ENCODE measurements at places on chromosomes 7 and 10. TPM values are rescaled to one million over a fixed set of nuclear protein-coding genes. Genes with fewer than 3 reads are reported as not detected.

- DNase-seq: peak; percentile 52
Observed at GRCh38 chr7:130988443-130988842, 254.4 kb upstream of the KLF14 start.

DNA sequence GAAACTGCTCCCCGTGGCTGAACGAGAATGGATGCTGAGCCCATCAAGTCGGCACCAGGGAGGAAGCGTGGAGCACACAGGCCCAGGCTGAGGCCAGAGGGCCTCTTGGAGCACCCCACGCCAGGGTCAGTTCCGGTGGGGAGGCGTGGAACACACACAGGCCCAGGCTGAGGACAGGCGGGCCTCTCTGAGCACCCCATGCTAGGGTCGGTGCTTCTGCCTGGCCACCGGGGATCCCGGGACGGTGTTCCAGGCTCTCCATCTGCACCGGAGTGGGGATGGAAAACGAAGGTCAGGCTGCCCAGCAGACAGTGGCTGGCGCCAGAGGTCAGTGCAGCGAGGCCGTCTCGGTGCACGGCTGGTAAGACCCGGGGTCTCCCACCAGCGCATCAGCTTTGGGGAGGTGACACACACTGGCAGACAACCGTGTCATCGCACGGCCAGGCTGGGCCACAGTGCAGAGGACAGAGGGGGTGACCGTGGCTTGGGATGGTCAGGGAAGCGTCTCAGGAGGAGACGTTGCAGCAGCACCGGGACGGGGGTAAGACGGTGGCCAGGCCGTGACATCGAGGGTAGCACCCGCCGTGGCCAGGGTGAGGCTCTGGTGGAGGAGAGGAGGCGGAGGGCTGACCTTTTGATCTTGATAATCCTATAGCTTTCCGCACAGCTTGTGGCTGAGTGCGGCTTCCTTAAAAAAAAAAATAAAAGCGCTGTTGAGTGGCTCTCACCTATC is 203.9 kb downstream of the ELFN1 start:
- DNase-seq: no peak

GRCh38 chr10:110490640-110491039 is 7.1 kb upstream of the DUSP5 start:
- no peak for DNase-seq

DNA sequence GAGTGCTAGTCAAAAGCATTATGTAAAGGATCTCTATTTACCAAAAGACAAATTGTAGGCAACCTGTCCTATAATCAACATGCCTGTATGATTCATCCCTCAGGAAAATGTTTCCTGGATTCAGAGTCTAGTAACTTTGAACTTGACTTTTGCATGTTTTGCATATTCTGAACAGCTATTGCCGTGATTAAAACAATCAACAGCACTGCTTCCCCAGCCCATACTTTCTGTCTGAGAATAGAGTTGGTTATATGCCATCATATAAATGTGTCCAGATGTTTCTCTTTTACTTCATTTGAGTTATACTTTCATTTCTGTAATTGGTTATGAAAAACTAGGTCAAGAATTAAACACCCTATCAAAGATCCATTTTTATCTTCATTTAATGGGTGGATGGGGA is 83.5 kb downstream of the ZMYND11 start:
- no peak for DNase-seq

GRCh38 chr7:141387521-141388217 is 163.5 kb upstream of the AGK start:
- no peak for DNase-seq

- DNase-seq: no peak
Observed at GRCh38 chr10:114288424-114289095, 49.5 kb downstream of the VWA2 start.

GJD4 gene
- not detected for total RNA-seq

SPOCK2 gene
- total RNA-seq: 158 TPM

OPTN gene
- 57.4 TPM for total RNA-seq
